Stomach (tissue), 19 donors: ENCODE measurements at places on chromosomes 6 and 20. TPM values are rescaled to one million over a fixed set of nuclear protein-coding genes. Genes with fewer than 3 reads are reported as not detected.

- no peaks in the 10 kb centered on the region for H3K27me3 ChIP-seq
- no peak overlapping the region for H3K4me3 ChIP-seq
- H3K36me3 ChIP-seq = no peaks in the 10 kb centered on the region
- H3K27ac ChIP-seq = no peak overlapping the region
- DNase-seq = no peak
These were observed 116.0 kb upstream of the SLC35B3 start for GRCh38 chr6:8551386-8551785.

DNA sequence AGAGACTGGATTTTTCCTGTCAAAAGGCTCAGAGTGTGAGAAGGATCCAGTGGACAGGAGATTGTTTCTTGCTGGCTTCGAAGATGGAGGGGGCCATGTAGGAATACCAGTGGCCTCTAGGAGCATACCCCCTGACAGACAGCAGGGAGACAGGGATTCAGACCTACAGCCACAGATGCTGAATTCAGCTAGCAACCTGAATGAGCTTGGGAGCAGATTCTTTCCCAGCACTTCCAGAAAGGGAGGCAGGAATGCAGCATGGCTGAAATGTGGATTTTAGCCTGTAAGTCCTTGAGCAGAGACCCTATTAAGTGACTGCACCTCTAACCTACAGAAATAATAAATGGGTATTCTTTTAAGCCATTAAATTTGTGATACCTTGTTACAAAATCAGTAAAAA is 44.6 kb downstream of the STXBP5 start:
- DNase-seq = no peak
- peaks cover 29% of the 10 kb centered on the region for H3K36me3 ChIP-seq
- no peaks in the 10 kb centered on the region for H3K27me3 ChIP-seq
- no peak overlapping the region for H3K4me3 ChIP-seq
- H3K4me1 ChIP-seq = no peaks in the 10 kb centered on the region
- H3K27ac ChIP-seq = no peak overlapping the region

The SLC26A8 gene
- 0.58 TPM for total RNA-seq

The POU3F2 gene
- total RNA-seq = not detected

DNA sequence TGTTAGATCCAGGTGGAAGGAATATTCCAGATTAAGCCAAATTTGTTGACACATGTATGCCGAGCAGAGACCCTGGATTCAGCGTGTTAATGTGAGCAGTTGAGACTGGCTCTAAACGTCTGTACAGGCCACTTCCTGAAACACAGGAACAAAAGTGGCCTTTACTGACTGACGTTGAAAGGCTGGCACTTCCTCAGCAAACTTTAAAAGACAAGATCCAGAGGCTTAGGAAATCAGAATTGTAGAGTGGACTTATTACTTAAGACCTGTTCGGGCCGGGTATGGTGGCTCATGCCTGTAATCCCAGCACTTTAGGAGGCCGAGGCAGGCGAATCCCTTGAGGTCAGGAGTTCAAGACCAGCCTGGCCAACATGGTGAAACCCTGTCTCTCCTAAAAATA is 125.7 kb upstream of the ARID1B start:
- H3K4me3 ChIP-seq = no peak overlapping the region
- DNase-seq = no peak
- no peaks in the 10 kb centered on the region for H3K36me3 ChIP-seq
- no peak overlapping the region for H3K27ac ChIP-seq

The DEFB123 gene
- not detected for total RNA-seq

- no peak overlapping the region for H3K27ac ChIP-seq
- no peaks in the 10 kb centered on the region for H3K36me3 ChIP-seq
- DNase-seq = no peak
- H3K27me3 ChIP-seq = no peaks in the 10 kb centered on the region
These were observed 188.0 kb upstream of the HDDC2 start for GRCh38 chr6:125489579-125490285.

GRCh38 chr6:3523966-3524365 is 67.1 kb upstream of the SLC22A23 start:
- no peaks in the 10 kb centered on the region for H3K36me3 ChIP-seq
- H3K27ac ChIP-seq = no peak overlapping the region
- no peak overlapping the region for H3K4me3 ChIP-seq
- no peaks in the 10 kb centered on the region for H3K4me1 ChIP-seq
- H3K27me3 ChIP-seq = no peaks in the 10 kb centered on the region

- no peak overlapping the region for H3K27ac ChIP-seq
- no peaks in the 10 kb centered on the region for H3K27me3 ChIP-seq
- no peaks in the 10 kb centered on the region for H3K4me1 ChIP-seq
- DNase-seq = no peak
- no peak overlapping the region for H3K4me3 ChIP-seq
These were observed 260.1 kb downstream of the PRL start for GRCh38 chr6:22036699-22037098.

DNA sequence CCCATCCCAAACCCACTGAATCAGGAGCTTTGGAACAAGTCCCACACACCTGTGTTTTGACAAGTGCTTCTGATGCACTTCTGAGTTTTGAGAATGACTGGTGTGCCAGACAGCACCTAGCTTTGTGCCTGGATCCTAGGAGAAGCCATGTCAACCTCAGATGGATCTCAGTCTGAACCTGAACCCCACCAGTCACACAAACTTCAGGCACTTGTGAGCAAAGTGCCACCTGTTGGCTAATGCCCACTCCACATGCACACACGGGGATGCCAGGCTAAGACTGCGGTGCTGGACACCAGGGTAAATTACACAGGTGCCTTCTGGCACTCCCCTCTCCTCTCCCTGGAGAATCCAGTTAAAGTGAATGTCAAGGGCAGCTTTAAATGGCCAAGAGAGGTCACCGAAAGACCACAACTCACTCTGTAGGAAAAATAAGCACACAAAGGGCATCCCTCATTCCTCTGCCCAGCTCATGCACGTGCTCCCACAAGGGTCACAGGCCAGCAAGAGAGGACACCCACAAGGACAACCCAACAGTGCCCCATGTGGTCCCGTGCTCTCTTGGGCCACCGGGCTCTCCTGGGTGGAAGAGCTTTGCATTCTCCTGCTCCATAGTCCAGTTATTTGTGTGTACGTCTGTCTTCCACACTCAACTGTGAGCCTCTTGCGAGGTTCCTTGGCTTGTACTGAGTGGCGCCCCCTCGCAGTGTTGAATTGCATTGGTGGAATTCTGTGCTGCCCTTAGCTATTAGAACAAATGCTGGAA is 45.6 kb downstream of the TAF8 start:
- DNase-seq = peak; percentile 22
- H3K4me1 ChIP-seq = peaks cover 27% of the 10 kb centered on the region
- H3K27ac ChIP-seq = no peak overlapping the region
- no peaks in the 10 kb centered on the region for H3K36me3 ChIP-seq
- no peaks in the 10 kb centered on the region for H3K27me3 ChIP-seq
- no peak overlapping the region for H3K4me3 ChIP-seq

DNA sequence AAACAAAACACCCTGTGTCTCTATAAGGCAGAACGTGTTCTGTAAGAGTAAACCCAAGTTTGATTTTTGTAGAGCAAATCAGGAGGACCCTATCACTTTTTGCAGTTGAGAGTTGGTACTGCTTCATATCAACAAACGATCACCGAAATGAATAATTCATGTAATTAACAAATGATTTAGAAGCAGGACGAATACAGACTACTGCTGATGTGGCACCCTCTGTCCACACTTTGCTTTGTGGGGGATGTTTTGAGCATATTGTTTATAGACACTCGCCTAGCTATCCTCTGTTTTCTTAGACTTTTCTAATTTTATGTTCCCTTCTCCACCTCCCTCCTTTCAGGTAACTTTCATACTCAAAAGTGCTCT is 1.5 kb downstream of the CD2AP start:
- H3K4me1 ChIP-seq = peaks cover 64% of the 10 kb centered on the region
- no peaks in the 10 kb centered on the region for H3K36me3 ChIP-seq
- no peaks in the 10 kb centered on the region for H3K27me3 ChIP-seq
- peak overlapping the region; percentile 64 for H3K4me3 ChIP-seq
- peak; percentile 37 for DNase-seq
- peak overlapping the region; percentile 99 for H3K27ac ChIP-seq

- H3K27ac ChIP-seq = no peak overlapping the region
- DNase-seq = no peak
- no peaks in the 10 kb centered on the region for H3K27me3 ChIP-seq
- H3K36me3 ChIP-seq = peaks cover 50% of the 10 kb centered on the region
- no peak overlapping the region for H3K4me3 ChIP-seq
These were observed 27.1 kb downstream of the PREP start for GRCh38 chr6:105375797-105376196.

- H3K36me3 ChIP-seq = no peaks in the 10 kb centered on the region
- H3K27ac ChIP-seq = no peak overlapping the region
- H3K4me3 ChIP-seq = no peak overlapping the region
- no peak for DNase-seq
These were observed 1.8 kb downstream of the TIAM2 start for GRCh38 chr6:154996841-154997311.

GRCh38 chr6:47335466-47335865 is 25.8 kb upstream of the TNFRSF21 start:
- H3K36me3 ChIP-seq = no peaks in the 10 kb centered on the region
- H3K4me1 ChIP-seq = no peaks in the 10 kb centered on the region
- DNase-seq = peak; percentile 27
- no peak overlapping the region for H3K27ac ChIP-seq
- no peaks in the 10 kb centered on the region for H3K27me3 ChIP-seq
- no peak overlapping the region for H3K4me3 ChIP-seq

DNA sequence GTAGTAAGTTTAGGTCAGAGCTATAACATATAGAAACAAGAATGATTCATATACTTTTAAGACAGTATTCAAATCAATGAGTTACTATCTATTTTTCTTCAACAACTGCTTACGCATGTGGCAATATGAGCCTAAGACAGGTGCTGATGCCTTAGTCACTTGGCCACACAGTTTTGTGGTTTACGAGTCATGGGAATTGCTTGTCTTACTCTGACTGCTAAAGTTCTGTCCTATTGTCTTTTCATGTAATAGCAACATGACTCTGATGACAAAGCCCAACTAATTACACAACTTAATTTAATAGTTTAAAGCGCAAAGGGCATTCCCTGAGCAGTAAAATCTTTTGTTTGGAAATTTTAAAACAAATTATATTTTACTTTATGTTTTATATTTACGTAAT is 159.3 kb upstream of the CENPW start:
- H3K4me3 ChIP-seq = no peak overlapping the region
- H3K4me1 ChIP-seq = peaks cover 13% of the 10 kb centered on the region
- DNase-seq = no peak
- no peaks in the 10 kb centered on the region for H3K36me3 ChIP-seq
- no peaks in the 10 kb centered on the region for H3K27me3 ChIP-seq

DNA sequence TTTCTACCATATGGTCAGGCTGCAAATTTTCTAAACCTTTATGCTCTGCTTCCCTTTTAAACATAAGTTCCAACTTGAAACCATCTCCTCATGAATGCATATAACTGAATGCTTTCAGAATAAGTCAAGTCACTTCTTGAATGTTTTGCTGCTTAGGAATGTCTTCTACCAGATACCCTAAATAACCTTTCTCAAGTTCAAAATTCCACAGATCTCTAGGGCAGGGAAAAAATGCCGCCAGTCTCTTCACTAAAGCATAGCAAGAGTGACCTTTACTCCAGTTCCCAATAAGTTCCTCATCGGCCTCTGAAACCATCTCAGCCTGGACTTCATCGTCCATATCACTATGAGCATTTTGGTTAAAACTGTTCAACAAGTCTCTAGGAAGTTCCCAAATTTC is 1011.2 kb upstream of the CITED2 start:
- H3K4me3 ChIP-seq = no peak overlapping the region
- H3K27me3 ChIP-seq = no peaks in the 10 kb centered on the region
- H3K27ac ChIP-seq = no peak overlapping the region
- H3K36me3 ChIP-seq = no peaks in the 10 kb centered on the region

The TFAP2C gene
- not detected for total RNA-seq

The NFATC2 gene
- total RNA-seq = 10.1 TPM

DNA sequence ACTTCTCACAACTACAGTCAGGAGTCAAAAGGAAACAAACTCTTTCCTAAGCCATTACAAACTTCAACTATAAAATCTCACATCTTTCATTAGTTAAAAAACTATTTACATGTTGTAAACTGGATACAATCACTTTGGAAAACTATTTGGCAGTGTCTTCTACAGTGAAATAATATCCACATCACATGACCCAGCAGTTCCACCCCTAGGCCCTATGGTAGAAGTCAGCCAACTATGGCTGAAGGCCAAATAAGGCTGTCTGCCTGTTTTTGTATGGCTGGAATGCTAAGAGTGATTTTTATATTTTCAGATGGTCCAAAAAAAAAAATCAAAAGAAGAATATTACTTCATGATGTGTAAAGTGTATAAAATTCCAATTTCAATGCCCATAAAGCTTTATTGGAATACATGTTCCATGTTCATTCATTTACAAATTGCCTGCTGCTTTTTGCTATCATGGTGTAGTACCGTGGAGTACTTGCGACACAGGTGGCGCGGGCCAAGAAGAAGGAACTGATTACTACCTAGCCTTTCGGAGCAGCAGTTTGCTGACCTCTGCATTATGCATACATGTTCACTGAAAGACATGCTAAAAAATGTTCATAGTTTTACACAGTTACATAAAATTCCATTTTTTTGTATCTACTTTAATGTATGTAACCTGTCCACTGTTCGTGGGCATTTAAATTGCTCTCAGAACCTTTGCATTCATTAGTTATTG is 129.0 kb downstream of the KIF16B start:
- peaks cover 6% of the 10 kb centered on the region for H3K4me1 ChIP-seq
- no peaks in the 10 kb centered on the region for H3K27me3 ChIP-seq
- no peak overlapping the region for H3K27ac ChIP-seq
- H3K4me3 ChIP-seq = no peak overlapping the region
- H3K36me3 ChIP-seq = no peaks in the 10 kb centered on the region
- peak; percentile 72 for DNase-seq

- peaks cover 11% of the 10 kb centered on the region for H3K27me3 ChIP-seq
- no peaks in the 10 kb centered on the region for H3K4me1 ChIP-seq
- DNase-seq = no peak
- H3K4me3 ChIP-seq = no peak overlapping the region
- H3K27ac ChIP-seq = no peak overlapping the region
These were observed 92.7 kb upstream of the LY86 start for GRCh38 chr6:6495851-6496250.

DNA sequence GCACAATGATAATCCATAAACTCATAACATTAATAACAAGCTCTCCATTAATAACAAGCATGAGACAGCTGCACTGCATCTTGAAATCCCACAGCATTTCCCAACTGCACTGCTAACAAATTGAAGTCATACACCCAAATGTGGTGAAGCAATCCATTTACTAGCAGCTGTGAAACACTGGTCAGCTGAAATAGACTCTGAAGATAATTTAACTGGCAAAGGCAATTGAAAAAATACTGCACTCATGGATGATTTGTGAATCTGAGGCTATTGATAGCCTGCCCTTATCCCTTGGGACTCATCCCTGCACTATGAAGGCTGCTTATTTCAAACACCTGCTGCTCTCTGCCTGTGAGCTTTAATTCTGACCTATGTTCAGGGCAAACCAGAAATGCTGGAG is 49.1 kb upstream of the PLCB1 start:
- H3K4me3 ChIP-seq = no peak overlapping the region
- DNase-seq = no peak
- H3K27me3 ChIP-seq = no peaks in the 10 kb centered on the region
- peak overlapping the region; percentile 26 for H3K27ac ChIP-seq
- no peaks in the 10 kb centered on the region for H3K36me3 ChIP-seq
- peaks cover 6% of the 10 kb centered on the region for H3K4me1 ChIP-seq
